MCF 10A (cell line): ENCODE measurements at places on chromosomes 6 and 20. TPM values are rescaled to one million over a fixed set of nuclear protein-coding genes. Genes with fewer than 3 reads are reported as not detected.

- DNase-seq = no peak
These were observed at the start of gene BMP5 for GRCh38 chr6:55875400-55875799. Gene BMP5 (minus strand): TSS chr6:55875590. CDS start chr6:55874865, 725 bp downstream.

DNA sequence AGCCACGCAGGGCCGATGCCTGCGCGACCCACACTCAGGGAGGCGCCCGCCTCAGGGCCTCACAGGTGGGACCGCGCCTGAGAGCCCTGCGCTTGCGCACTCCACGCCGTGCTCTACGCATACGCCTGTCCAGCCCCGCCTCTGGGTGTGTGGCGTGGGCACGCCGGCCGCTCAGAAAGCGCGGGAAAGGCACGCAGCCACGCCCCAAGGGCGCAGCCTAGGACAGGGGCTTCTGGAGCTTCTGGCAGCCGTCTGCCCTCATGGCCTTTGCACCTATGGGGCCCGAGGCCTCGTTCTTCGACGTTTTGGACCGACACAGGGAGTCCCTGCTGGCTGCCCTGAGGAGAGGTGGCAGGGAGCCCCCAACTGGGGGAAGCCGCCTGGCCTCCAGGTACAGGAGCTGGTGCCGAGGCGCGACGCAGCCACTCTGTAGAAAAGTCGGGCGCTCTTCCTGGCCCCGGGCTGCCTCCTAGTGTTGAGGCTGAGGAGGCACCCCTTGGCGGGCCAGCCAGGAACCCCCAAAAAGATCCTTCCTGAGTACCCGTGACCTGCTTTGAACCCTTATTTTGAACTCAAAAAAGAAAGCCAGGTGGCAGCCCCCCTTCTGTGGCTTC, at the start of gene SPO11:
Gene SPO11 (plus strand): TSS at position 196 of the 614 bp plus-strand sequence. CDS start 65 bp downstream, at position 261.
- DNase-seq = no peak

- peak; percentile 36 for DNase-seq
These were observed 89.2 kb downstream of the THBS2 start for GRCh38 chr6:169164451-169164850.

DNA sequence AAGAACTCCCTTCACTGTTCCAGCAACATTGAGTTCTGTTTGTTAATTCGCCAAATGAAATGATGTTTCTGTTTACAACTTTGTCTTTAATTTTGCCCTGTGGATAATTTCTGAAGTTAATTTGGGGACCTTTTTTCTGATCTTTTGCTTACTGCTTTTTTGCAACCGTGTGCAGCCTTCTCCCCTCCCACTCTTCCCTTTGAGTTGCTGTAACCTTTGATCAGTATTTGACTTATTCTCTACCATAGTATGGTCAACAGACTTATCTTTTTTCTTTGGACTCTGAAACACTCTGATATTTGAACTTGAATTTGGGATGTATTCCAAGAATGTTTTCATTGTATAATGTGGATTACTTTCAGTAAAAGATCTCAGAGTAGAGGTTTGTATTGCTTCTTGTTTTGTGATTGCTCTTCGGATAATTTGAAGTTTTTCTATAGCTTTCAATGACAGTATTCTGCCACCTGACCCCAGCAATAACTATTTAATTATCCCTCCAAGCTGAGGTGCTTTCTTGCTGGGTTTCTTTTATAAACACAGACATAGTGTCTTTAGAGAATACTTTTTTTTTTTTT, 46.2 kb downstream of the LRRN4 start:
- DNase-seq = peak; percentile 7

- no peak for DNase-seq
These were observed 49.8 kb downstream of the MTHFD1L start for GRCh38 chr6:150915131-150915879.

- DNase-seq = peak; percentile 43
These were observed 311.6 kb upstream of the ECI2 start for GRCh38 chr6:4446982-4447381.

Gene ABHD16B
- not detected in 2 replicates for total RNA-seq

Gene SOBP
- total RNA-seq = 0.21 and 0.47 TPM in 2 replicates

Gene MCCD1
- not detected in 2 replicates for total RNA-seq
